ENCODE measurements at places on chromosomes 12 and 14.

- peak; percentile 81 for DNase-seq
Measured at GRCh38 chr12:80129895-80130530, 30.7 kb downstream of the OTOGL start.

DNA sequence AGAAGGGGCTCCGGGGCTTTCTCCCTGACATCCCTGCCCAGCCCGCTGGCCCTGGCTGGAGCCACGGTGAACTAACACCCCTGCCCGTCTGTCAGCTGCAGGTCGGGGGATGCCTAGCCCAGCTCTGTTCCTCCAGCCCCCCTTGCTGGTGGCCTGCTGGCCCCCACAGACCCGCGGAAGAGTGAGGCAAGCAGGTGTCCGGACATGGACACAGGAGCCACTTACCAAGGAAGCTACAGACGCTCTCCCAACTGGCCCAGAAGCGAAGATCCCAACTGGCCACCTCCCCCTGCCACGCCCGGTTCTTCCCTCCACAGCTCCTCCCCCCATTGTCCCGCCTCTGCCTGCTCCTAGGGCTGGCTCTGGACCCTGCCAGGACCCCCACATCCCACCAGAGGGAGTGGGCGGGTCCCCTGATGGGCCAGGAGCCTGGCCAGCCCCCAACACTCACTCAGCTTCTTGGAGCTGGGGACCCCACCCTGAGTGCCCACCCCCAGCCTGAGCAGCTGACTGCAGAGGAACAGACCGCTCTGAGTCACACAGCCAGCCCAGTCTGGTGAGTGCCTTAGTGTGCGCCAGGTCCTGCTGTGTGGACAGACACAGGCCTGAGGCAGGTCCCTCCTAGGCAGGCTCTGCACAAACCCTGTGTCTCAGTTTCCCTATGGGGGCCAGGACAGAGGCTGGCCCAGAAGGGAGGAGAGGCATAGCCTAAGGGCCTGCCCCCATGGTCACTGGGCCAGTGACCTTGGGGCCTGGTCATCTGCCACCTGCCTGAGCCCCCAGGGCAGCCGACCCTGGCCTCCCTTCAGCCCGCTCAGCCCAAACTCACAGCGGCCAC lies 7.7 kb downstream of the AHNAK2 start:
- DNase-seq, result peak; percentile 86

- no peak for DNase-seq
Measured at GRCh38 chr14:104797115-104798044, 1.8 kb upstream of the AKT1 start.

DNA sequence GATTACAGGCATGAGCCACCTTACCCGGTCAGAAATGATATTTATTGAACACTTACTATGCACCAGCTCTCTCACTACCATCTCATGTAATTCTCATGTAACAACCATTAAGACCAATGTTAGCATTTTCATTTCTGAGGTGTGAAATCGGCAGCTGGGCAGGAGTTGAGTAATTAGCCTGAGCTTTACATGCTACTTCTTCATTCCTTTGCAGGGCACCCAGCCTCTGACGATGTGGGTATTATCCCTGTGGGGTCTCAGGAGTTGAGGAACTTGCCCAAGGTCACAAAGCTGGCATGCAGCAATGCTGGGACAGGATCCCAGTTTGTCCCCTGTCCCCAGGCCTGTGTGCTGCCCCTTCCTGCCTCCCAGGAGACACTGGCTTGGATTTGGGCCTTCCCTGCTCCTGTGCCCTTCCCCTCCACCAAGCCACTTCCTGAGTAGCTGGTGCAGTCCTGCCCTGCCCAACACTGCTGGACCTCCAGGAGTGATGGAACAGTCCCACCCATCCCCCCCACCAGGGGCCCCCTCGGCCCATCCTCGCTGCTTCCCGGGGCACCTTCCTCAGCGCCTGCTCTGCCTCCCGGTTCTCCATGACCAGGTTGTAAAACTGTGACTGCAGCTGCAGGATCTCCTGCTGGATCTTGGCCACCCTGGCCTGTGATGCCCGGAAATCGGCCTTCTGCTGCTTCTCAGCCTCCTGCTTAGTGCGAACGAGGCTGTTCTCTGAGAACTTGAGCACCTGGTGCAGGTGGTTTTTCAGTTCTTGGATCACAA lies 14.7 kb downstream of the RITA1 start:
- no peak for DNase-seq

DNA sequence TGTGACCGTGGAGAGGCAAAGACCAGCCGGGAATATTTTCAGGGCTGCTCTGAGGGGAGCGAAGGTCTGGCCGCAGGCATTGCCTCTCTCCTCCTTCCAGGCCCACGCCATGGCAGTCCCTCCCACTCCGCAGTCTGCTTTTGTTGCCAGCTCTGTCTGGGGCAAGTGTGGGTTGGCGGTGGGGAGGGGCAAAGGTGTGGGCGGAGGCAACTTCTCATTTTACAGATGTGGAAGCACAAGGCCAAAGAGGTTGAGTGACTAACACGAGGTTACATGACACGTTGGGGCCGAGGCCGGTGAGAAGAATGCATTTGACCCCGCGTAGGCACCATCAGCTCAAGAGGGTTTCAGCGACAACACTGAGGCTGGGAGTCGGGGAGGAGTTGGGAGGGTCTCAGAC lies 6.1 kb upstream of the FAIM2 start:
- DNase-seq, result peak; percentile 82

- DNase-seq, result no peak
Measured at GRCh38 chr12:52311285-52311648, 9.9 kb downstream of the KRT83 start.

GRCh38 chr14:55540847-55541773 lies 38.9 kb upstream of the KTN1 start:
- DNase-seq, result peak; percentile 26
